ENCODE measurements at places on chromosomes 5 and 9.

DNA sequence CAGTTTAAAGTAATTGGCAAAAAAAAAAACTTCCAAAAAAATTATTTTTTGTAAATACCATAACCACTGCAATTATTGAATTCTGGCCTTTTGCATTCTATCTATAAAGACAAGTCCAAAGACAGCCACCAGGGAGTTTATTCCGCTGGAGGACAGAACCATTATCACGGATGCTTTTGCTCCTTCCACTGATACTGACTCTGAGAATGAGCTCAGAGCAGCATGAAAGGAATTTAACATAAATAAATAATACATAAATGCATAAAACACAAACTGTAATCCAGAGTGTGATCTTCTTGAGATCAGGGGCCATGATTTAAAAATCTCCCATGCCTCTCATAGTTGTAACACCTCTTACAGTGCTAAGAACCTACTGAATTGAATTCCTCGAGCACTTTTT lies 264.8 kb downstream of the ARRDC3 start:
- no peak for DNase-seq

- DNase-seq = no peak
These were observed 100.0 kb downstream of the ADGRV1 start for GRCh38 chr5:90658620-90659019.

DNA sequence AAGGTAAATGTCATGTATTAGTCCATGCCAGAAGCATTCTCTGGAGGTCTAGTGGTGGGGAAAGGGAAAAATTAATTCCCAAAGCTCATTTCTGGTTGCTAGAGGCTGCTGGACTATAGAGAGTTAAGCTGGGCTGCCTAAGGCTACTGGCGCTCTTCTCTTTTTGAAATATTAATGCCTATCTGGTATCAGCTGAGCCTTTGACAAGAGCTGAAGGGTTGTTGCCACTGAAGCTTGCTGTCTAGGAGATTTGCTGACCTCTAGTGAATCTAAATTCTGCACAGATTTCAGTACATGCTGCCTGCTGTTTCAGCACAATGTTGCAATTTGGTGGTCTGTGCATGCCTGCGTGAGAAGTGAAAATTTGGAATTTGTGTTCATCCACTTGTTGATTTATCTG lies 29.1 kb upstream of the PLCXD3 start:
- DNase-seq = no peak

DNA sequence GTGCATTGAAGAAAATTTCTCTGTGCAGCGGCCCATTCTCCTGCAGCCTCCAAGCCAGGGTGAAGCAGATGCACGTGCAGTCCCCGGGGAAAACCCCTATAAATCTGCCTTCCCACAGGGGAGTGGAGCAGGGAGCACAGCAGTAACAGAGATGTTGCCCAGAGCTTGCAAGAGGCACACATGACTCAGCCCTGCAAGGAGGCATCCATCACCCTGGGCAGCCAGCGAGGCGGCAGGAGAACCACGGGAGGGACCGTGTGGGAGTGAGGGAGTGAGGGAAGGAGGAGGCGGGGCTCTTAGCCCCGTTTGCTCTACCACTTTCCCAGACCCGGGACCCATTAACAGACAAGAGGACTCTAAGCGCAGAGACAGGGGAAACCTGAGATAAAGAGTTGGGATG lies 96.2 kb upstream of the ARAP3 start:
- DNase-seq = peak; percentile 95

DNA sequence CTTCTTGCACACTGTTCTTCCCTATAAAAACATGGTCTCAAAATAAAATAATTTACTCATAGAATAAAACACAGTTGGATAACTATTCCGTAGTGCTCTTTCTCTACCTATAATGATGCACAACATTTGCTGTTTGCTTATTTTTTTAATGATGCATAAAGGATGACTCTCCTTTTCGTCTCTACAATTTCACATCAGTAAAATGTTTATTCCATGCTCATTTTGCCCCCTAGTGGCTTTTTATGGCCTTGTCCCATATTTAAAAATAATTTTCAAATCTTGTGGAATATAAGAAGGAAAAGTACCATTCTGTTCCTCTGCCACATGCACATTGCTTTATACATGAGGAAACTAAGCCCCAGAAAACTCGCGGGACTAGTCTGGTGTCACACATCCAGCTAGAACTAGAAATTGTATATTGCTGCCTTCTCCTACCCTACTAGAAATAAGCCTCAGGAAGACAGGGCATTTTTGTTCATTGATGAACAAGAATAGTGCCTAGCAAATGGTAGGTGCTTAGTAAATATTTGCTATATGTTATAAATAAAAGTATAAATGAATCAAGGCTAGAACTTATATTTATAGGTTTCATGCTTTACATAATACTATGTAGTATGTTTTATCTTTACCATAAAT lies 12.7 kb downstream of the KCTD16 start:
- DNase-seq = no peak

Measured in Daoy (cell line).